Lung (tissue), 17 donors: ENCODE measurements at places on chromosomes 12 and 14. TPM values are rescaled to one million over a fixed set of nuclear protein-coding genes. Genes with fewer than 3 reads are reported as not detected.

DNA sequence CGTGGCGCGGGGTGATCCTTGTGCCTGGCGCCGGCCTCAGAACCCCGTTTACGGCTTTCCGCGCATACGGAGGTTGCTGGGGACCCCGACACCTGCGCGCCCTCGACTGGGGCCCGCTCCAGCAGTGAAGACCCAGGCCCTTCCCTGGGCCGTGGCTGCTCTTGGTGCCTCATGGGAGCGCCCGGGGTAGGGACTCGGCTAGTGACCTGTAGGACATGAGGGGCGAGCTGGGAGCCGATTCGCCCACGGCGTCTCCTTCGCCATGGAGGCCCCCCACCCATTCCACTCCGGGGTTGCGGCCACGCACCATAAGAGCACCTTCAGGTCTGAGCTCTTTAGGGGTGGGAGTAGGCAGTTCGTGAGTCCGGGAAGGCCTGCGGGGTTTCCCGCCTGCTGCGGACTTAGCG, 14.2 kb upstream of the PAX9 start:
- H3K36me3 ChIP-seq = no peaks in the 10 kb centered on the region
- H3K27me3 ChIP-seq = peaks cover 86% of the 10 kb centered on the region
- no peak for DNase-seq
- no peaks in the 10 kb centered on the region for H3K4me1 ChIP-seq

GRCh38 chr12:112322441-112322840, 59.8 kb downstream of the HECTD4 start:
- no peak overlapping the region for H3K4me3 ChIP-seq
- no peaks in the 10 kb centered on the region for H3K4me1 ChIP-seq
- H3K27me3 ChIP-seq = no peaks in the 10 kb centered on the region
- peaks cover 7% of the 10 kb centered on the region for H3K36me3 ChIP-seq

The KRT1 gene
- polyA plus RNA-seq = not detected

DNA sequence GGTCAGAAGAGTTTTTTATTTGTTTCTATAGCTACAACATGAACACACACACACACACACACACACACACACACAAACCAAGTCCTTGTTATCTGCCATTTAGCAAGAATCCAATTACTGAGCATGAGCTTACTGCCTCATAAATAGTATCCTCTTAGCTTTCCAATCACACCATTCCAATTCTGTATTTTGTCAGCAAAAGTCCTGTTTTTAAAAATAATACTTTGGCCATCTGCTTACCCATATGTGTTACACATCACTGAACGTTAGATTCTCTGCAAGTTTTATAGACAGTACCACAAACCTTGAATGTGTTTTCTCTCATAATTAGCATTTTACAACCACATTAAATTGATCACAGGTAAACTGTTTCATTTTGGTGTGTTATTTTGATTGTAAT, 1905.4 kb upstream of the FLRT2 start:
- H3K27ac ChIP-seq = no peak overlapping the region
- H3K27me3 ChIP-seq = no peaks in the 10 kb centered on the region
- no peaks in the 10 kb centered on the region for H3K36me3 ChIP-seq
- no peak overlapping the region for H3K4me3 ChIP-seq
- H3K4me1 ChIP-seq = no peaks in the 10 kb centered on the region

The CLEC7A gene
- polyA plus RNA-seq = 18.4 TPM

DNA sequence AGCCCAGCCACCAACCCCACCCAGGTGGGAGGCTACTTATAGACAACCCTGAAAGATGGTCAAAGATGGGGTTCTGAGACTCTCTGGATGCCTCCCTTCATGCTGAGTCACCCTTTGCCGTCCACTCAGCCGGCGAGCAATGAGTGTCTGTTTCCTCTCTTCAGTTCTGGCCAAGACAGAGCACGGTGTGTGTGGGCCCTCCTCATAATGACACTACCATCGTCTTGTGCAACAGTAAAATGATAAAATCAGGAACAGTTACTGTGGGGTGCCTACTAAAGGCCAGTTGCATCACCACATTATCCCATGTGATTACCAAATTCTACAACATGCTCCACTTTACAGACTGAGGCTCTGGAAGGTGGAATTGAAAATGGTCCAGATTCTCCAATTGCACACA, 7.0 kb upstream of the BDKRB1 start:
- H3K36me3 ChIP-seq = no peaks in the 10 kb centered on the region
- DNase-seq = peak; percentile 75
- peaks cover 3% of the 10 kb centered on the region for H3K27me3 ChIP-seq

The TMEM179 gene
- polyA plus RNA-seq = 0.08 TPM

The CIDEB gene
- polyA plus RNA-seq = 8.3 TPM

DNA sequence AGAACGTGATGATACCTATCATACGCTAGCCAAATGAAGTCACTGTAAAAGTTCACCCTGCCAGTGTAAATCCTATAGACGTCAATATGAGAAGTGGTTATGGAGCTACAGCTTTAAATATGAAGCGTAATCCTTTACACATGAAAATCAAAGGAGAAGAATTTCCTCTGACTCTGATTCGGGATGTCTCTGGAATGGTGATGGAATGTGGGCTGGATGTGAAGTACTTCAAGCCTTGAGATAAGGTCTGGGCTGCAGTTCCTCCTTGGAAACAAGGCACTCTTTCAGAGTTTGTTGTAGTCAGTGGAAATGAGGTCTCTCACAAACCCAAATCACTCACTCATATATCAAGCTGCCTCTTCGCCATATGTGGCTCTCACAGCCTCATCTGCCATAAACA, 53.1 kb upstream of the NAP1L1 start:
- H3K4me3 ChIP-seq = no peak overlapping the region
- H3K4me1 ChIP-seq = no peaks in the 10 kb centered on the region
- H3K36me3 ChIP-seq = no peaks in the 10 kb centered on the region
- no peak overlapping the region for H3K27ac ChIP-seq
- no peaks in the 10 kb centered on the region for H3K27me3 ChIP-seq

- no peak overlapping the region for H3K4me3 ChIP-seq
- no peaks in the 10 kb centered on the region for H3K4me1 ChIP-seq
- H3K27ac ChIP-seq = no peak overlapping the region
- no peaks in the 10 kb centered on the region for H3K36me3 ChIP-seq
- no peak for DNase-seq
These were observed 248.5 kb downstream of the GLT1D1 start for GRCh38 chr12:129101816-129102215.

- no peak overlapping the region for H3K27ac ChIP-seq
- no peak overlapping the region for H3K4me3 ChIP-seq
- peaks cover 2% of the 10 kb centered on the region for H3K27me3 ChIP-seq
- peaks cover 19% of the 10 kb centered on the region for H3K36me3 ChIP-seq
- DNase-seq = peak; percentile 82
- H3K4me1 ChIP-seq = peaks cover 5% of the 10 kb centered on the region
These were observed 9.5 kb downstream of the OAS1 start for GRCh38 chr12:112916270-112916669.

DNA sequence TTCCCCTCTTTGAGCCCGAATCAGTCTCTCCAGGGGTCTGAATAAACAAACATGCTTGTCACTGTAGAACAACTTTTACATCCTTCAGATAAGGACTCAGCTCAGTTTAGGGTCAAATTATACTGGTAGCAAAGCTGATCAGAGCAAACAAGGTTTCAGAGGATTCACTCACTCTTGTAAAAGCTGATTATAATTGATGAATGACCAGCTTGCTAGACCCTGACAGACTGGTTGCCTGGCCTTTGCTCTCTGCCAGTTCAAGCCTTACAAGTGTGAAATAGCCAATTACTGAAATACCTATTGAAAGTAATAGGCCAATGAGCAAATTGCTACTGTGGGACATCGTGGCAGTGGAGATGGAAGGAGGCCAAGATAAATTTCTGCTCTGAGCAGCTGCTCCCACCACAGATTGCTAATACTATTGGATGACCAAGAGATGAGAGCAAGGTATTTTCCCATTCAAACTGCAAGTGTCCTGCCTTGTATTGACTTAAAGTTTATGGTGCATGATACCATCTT, 177.6 kb downstream of the PDZRN4 start:
- no peaks in the 10 kb centered on the region for H3K36me3 ChIP-seq
- H3K27me3 ChIP-seq = no peaks in the 10 kb centered on the region
- no peaks in the 10 kb centered on the region for H3K4me1 ChIP-seq

The CMKLR1 gene
- 19.6 TPM for polyA plus RNA-seq

DNA sequence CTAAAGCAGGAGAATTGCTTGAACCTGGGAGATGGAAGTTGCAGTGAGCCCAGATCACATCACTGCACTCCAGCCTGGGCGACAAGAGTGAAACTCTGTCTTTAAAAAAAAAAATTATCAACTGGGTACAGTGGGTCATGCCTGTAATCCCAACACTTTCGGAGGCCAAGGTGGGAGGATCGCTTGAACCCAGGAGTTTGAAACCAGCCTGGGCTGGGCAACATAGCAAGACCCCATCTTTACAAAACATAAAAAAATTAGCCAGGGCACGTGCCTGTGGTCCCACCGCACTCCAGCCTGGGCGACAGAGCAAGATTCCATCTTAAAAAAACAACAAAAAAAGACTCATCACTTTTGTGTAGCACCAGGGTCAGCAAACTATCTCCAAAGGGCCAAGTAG, 7.1 kb upstream of the NANOG start:
- no peak overlapping the region for H3K4me3 ChIP-seq
- DNase-seq = no peak
- no peak overlapping the region for H3K27ac ChIP-seq
- H3K4me1 ChIP-seq = no peaks in the 10 kb centered on the region
- no peaks in the 10 kb centered on the region for H3K36me3 ChIP-seq
- H3K27me3 ChIP-seq = no peaks in the 10 kb centered on the region

- H3K27ac ChIP-seq = no peak overlapping the region
- no peaks in the 10 kb centered on the region for H3K4me1 ChIP-seq
- H3K27me3 ChIP-seq = no peaks in the 10 kb centered on the region
- peaks cover 46% of the 10 kb centered on the region for H3K36me3 ChIP-seq
- H3K4me3 ChIP-seq = no peak overlapping the region
These were observed 37.2 kb downstream of the EP400 start for GRCh38 chr12:131986910-131987309.

GRCh38 chr12:61717986-61718385, 542.2 kb upstream of the USP15 start:
- H3K27ac ChIP-seq = no peak overlapping the region
- no peaks in the 10 kb centered on the region for H3K36me3 ChIP-seq
- H3K4me1 ChIP-seq = no peaks in the 10 kb centered on the region

The SYNDIG1L gene
- 0.39 TPM for polyA plus RNA-seq

DNA sequence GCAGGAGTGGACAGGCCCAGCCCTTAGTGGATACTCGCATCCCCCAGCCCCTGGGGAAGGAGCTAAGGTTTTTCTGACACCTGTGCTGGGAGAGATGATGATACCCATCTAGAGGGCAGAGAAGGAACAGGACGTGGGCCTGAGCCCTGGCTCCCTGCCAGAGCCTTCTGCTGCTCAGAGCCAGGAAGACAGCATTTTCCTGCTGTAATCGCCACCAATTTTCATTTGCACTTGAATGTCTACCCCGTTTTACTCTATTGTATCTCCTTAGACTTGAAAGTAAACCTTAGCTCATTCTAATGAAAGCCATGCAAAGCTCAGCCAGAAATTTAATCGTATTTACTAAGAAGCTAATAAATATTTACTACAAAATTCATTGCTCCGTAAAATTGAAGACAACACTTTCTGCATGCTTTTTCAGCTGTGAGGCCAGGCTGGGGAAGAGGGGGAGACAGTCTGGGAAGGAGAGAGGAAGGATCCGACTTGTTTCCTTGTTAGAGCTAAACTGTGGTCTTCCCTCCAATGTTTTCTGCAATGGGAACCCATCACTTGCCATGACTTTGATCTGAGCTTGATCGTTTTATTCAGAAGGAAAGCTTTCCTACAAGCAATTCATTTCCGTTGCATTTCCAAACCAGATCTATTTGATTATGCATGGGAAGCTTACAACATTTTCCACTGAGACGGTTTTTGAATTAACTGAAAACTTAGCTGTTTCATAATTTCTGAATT, 17.6 kb upstream of the TRAF3 start:
- H3K36me3 ChIP-seq = no peaks in the 10 kb centered on the region
- H3K27me3 ChIP-seq = no peaks in the 10 kb centered on the region
- H3K4me1 ChIP-seq = peaks cover 3% of the 10 kb centered on the region
- peak; percentile 53 for DNase-seq
- H3K27ac ChIP-seq = no peak overlapping the region

DNA sequence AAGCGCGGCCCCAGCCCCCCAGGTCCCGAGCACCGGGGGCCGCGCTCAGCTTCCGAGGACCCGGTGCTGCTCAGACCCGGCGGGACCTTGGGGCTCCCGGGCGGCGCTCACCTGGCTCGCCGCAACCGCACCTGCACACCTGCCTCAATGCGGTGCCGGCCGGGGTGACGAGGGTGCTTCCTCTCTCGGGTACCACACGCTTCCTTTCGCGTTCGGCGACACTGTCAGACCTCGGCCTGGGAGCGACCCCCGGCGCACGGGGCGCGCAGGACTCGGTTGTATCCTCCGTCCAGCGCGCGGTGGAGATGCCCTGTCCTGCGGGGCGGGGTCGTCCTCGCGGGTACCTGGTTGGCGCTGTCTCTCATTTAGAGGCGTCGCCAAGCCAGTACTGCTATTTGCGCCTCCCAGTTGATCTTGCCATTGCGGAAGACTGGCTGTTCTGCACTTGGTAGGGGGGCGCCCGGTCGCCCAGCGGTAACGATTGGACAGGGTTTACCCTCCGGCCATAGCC, 718 bp downstream of the PACS2 start:
- H3K36me3 ChIP-seq = no peaks in the 10 kb centered on the region
- no peaks in the 10 kb centered on the region for H3K27me3 ChIP-seq
- peak; percentile 24 for DNase-seq
- peaks cover 21% of the 10 kb centered on the region for H3K4me1 ChIP-seq

DNA sequence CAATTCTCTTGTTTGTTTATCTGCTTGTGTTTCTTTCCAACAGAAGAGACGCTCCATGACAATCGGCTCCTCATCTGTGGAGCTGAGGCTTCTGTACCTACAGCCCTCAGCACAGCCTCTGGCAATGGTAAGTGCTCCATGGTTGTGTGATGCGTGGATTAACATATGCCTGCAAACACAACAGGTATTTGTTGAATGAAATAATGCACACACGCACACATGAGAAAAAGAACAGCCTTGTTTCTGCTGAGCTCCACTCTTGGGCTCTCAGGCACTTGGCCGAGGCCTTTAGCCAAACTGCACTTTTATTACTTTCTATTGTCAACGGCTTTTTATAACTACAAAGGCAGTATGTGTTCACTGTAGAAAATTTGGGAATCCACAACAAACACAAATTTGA, 120.4 kb upstream of the TMCC3 start:
- H3K36me3 ChIP-seq = no peaks in the 10 kb centered on the region

The NRXN3 gene
- 2.1 TPM for polyA plus RNA-seq

- DNase-seq = no peak
- no peaks in the 10 kb centered on the region for H3K4me1 ChIP-seq
- H3K4me3 ChIP-seq = no peak overlapping the region
These were observed 67.6 kb upstream of the AMN1 start for GRCh38 chr12:31796270-31796951.

The ERBB3 gene
- 52.3 TPM for polyA plus RNA-seq

DNA sequence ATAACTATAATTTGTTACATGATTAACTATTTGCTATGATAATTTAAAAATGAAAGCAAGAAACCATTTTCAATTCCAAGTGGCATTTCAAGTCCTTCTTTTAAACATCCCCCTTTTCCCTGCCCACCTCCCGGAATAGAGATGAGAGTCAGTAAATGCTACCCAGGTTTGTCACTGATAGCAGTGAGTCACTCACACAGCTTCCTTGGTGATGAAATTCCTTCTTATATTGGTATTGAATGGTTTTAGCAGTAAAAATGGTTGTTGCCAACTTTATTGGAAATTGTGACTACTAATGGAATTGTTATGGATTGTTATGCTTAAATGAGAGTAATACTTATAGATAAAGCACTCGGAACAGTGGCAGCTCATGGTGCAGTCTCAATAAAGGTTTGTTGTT, 90.5 kb downstream of the PPM1A start:
- H3K4me3 ChIP-seq = no peak overlapping the region
- H3K27ac ChIP-seq = no peak overlapping the region
- no peaks in the 10 kb centered on the region for H3K27me3 ChIP-seq
- no peak for DNase-seq
- no peaks in the 10 kb centered on the region for H3K4me1 ChIP-seq

The CPNE6 gene
- polyA plus RNA-seq = not detected
